NCI-H1105 treated with DMSO at 0.1 percent for 48 hours (cell line): ENCODE measurements at places on chromosomes 1 and 21.
A peak's percentile ranks its signal among the peaks of the same experiment; 100 is the strongest.

- no peak for DNase-seq
Measured at GRCh38 chr1:14435368-14436023, 163.0 kb upstream of the KAZN start.

GRCh38 chr1:28264897-28265296 is 5.6 kb downstream of the SESN2 start:
- DNase-seq = no peak

GRCh38 chr1:174535207-174535606 is 87.4 kb downstream of the GPR52 start:
- no peak for DNase-seq

- no peak for DNase-seq
Measured at GRCh38 chr1:19123837-19124236, 86.2 kb downstream of the UBR4 start.

GRCh38 chr1:31412732-31413404 is at the start of gene SERINC2:
SERINC2 (plus strand) TSS chr1:31413213; CDS start chr1:31413266, 53 bp downstream.
- peak; percentile 52 for DNase-seq

DNA sequence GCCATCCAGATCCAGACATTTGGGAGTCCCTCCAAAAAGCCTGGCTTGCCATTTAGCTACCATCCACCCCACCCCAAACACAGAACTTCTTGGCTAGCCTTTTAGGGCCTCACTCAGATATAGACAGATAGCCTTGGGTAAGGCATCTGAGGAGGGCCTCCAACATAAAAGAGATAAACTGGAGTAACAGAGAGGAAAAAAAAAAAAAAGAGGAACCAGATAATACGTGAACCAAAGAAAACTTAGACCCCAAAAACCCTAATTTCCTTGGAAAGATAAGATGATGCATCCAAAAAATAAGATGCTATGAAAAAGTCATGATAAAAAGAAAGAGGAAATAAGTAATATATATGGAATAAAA is 19.8 kb upstream of the LSS start:
- DNase-seq = no peak

DNA sequence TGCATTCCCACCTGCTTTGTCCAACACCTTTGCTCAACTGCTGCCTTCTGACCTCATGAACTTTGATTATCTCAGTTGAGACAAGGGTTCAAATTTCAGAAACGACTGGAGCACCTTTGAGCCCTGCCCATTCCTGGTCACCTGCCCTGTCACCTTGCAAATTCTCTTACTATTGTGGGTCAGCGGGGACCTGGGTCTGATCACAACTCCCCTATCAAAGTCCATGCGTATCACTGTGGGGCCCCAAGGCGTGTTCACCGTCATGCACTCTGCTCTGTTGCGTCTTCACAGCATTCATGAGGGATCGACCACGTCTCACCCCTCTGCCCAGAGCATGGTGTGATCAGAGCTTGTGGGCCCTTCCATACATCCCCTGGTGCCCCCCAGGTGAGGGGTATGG is 12.9 kb downstream of the PTPRF start:
- DNase-seq = no peak

DNA sequence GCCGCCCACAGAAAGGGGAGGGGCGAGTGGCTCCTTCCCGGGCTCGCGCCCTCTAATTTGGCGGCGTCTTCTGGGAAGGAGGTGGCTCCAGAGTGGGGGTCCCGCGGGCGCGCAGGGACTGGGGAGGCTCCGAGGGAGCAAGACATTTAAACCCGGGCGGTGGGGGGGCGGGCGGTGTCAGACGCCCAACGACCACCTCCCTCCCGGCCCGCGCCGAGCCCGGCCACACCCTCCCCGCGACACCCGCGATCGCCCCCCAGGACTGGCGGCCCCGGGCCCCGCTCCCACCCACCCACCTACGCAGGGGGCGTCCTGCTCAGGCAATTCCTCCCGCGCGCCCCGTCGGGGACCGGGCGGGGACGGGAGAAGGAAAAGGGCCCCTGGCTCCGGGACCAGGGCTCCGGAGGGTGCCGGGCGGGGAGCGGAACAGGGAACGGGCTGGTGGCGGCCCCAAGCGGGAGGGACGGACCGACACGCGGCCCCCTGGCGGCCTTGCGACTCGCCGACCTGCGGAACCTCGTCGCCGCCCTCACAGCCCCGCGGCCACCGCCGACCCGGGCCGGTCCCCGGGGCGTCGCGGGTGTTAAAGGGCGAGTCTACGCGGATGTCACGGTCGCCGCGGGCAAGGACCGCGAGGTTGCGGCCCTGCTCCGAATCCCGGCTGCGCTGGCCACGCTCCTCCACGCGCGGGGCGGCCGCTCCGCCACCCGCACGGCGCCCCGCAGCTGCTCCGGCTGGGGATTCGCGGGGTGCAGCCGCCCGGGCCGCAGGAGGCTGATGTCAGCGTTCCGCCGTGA is 94.0 kb upstream of the FMN2 start:
- no peak for DNase-seq

GRCh38 chr1:73556270-73556669 is 641.7 kb downstream of the LRRIQ3 start:
- DNase-seq = no peak

DNA sequence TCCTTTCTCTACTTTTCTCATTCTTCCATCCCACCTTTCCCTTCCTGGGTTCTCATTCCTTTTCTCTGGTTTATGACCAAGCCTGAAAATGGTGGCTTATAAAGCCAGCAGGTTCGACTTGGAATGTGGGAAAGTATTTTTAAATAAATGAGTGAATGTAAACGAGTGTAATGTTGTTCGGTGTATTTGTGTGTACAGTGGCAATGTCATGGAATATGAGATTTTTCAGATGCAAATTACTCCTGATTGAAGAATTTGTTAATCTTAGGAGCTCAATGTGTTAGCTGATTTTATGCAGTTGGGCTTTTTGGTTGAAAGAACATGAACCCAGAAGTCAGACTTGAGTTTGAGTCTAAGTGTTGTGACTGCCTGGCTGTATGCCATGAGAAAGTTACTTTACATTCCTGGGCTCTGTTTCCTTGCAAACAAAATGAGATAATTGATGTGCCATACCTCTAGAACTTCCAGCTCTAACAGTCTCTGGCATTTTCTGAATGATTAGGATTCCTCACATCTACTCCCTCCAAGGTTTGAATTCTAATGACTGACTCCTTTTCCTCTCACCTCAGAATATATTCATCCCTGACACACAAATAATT is 6.6 kb downstream of the SGIP1 start:
- no peak for DNase-seq

DNA sequence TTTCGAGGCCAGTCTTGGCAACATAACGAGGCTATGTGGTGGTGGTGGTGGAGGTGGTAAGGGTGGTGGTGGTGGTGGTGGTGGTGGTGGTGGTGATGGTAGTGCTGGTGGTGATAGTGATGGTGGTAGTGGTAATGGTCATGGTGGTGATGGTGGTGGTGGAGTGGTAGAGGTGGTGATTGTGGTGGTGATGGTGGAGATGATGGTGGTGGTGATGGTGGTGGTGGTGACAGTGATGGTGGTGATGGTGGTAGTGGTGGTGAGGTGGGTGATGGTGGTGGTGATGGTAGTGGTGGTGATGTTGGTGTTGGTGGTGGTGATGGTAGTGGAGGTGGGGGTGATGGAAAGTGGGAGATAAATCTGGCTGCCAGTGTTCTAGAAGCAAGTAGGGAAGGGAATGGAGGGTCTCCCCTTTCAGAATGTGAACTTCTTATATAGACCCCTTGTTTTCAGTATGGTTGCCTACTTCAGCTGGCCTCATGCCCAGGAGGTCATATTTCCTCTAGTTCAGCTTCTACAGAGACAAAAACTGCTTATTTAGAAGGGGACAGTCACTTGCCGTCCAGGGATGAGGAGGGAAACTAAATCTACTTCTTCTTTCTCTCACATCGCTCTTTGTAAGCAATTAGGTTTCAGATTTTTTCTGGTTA is 27.5 kb downstream of the SH3BGR start:
- no peak for DNase-seq

- DNase-seq = no peak
Measured at GRCh38 chr1:46401154-46401913, 7.2 kb downstream of the FAAH start.

DNA sequence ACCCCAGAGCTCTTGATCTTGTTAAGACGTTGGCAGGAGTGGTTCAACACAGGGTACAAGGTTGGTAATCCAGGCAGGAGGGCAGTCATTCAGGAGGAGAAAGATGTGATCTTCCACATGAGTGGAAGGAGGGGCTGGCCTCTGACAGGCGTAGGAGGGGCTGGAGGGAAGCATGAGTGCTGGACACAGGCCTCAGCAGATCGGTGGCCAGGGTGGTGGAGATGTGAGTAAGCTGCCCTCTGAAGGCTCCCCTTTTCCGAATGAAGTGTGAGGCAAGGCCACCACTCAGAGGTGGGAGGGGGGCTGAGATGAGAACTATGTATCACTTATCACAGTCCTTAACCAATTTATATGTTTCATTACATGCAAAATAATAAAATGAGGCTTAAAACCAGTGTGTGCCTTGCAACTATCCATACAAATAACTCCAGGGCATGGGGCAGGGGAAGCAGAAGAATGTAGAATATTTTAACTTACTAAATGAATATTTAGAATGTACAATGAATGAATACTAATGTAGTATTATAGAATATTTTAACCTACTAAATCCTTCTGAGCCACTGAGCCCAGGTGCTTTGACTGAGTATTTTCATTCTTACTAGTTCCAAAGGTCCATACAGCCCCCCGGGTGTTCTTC is 103.5 kb upstream of the TLR5 start:
- no peak for DNase-seq

DNA sequence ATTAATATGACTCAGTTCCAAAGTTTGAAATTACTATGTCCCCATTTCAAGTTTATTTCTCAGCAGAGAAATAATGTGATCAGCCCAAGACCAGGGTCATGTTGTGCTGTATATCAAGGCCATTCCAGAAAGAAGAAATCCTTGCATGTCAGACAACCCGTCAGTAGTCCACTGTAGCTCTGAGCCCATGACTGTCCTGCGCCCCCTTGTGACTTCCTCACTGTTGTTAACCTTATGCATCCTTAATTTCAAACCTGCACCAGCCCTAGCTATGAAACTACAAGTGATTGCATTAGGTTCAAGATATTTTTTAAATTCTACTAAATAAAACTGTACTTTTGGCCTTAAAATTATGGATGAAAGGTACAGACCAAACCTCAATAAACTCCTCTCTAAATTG is 133.0 kb downstream of the LRRC7 start:
- no peak for DNase-seq

DNA sequence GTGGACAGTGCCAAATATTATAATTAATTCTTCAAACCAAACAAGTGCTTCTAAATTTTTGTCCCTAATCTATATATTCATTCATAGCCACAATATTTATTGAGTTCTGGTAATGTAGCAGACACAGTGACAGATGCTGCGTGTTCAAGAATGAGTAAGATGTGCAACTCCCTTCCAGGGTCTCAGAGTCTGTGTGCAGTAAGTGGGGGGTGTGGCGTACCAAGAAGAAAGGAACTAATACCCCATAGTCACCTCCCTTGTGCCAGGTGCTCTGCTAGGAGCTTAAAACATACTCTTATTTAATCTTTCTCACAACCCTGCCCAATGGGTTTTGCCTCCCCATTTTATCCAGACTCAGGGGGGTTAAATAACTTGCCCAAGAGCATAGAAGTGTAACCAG is 358.7 kb downstream of the BARHL2 start:
- no peak for DNase-seq

GRCh38 chr1:64866689-64867088 is 99.7 kb downstream of the JAK1 start:
- no peak for DNase-seq

DNA sequence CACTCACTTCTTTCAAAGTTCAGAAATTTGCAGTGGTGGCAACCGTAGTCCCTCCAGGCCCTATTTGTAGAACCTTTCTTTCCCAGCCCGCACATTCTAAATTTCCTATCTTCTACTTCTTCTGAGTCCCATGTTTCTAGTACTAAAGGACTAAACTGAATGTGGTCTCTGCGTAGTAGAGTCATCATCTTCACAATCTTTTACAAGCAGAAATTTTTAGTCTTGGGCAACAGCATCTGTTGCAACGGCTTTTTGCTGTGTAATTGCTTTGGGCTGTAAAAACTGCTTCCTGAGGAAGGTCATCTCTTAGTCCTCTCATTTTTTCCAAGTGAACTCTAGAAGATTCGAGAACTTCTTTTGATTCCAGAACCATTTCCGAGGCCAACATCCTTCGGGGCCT is 23.9 kb downstream of the VAV3 start:
- no peak for DNase-seq

DNA sequence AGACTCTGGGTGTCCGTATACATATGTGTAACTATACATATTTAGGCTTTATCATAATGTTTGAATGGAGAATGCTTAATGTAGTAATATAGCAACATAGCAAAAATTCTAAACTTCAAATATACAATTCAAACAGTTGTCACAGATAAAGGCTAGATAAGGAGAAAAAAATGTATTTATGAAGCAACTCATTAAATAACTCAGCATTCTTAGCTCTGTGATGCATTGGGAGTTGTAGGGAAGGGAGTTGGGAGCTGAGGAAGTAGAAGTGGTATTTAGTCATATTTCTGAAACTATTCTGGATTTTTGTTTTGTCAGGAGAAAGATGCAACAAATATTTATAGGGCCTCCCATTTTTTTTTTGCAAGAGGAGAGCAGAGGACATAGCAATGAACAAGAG is 197.8 kb downstream of the PBX1 start:
- no peak for DNase-seq

DNA sequence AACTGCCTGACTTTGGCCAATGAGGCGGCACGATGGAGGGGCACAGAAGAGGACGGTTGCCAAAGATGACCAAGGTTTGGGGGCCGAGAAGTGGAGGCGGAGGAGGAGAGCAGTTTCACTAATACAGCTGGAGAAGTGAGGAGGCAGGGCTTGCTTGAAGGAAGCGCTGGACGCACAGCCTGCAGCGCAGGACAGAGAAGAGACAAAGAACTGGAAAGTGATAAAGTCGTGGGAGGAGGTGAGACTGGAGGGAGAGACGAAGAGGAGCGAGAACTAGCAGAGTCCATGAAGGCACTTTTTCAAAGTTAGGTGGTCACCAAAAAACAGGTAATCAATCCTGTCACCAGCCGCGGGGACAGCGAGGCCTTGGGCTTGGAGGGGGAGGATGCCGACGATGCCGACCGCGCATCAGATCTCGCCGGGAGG is 771 bp downstream of the PACC1 start:
- peak; percentile 27 for DNase-seq

- no peak for DNase-seq
Measured at GRCh38 chr1:117339866-117340700, 27.2 kb upstream of the MAN1A2 start.

DNA sequence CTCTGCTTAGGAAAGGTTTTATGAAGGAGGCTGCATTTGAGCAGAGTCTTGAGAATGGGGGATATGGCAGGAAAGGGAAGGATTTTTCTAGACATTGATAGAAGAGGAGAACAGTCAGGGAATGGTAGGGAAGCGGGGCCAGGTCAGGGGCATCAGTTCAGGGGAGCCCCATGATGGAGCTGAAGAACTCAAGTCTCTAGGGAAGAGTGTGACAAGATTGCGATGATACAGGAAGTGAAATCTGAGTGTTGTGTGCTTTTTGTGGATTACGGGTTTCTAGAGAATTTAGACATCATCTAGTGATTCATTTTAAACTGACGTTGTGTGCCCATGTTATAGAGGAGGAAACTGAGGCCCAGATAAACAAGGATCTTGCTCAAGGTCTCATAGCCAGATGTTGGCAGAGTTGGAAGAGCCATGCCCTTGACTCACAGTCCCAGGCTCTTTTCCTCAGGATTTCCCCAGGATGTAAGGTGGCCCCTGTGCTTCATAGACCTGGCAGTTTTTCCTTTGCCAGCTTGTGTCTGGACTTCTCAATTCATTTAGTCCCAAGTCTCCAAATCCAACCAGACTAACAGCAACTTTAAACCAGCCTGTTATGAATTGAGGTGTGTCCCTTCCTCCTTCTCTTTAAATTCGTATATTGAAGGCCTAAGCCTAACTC is 130.3 kb downstream of the ROR1 start:
- DNase-seq = no peak
